ENCODE measurements at places on chromosomes 16 and 17.

DNA sequence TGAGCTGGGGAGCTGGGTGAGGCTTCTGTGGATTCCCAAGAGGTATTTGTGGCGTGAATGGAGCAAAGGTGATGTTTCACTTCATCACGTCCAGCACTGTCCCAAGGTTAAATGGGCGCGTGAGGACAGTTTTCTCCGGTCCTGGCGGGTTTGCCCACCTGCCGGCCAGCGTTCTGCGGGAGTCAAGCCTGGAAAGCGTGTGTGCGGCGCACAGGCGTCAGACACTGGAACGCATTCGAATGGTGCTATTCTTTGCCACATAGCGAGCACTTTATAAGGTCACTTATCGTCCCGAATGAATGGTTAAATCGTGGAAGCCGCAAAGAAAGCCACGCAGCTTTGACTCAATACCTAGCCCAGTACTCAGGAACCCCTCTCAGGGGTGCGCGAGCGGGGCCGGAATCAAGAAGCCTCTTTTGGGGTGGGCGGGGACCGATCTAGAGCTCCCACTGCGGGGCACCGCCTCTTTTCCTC is 446 bp upstream of the PSMD11 start:
- DNase-seq, result no peak

GRCh38 chr16:86298758-86299134 is 211.6 kb upstream of the FOXF1 start:
- no peak for DNase-seq

- DNase-seq, result no peak
Measured at GRCh38 chr16:67893743-67894399, 817 bp downstream of the PSKH1 start.

- DNase-seq, result no peak
Measured at GRCh38 chr16:63067141-63067540, 1030.9 kb upstream of the CDH8 start.

DNA sequence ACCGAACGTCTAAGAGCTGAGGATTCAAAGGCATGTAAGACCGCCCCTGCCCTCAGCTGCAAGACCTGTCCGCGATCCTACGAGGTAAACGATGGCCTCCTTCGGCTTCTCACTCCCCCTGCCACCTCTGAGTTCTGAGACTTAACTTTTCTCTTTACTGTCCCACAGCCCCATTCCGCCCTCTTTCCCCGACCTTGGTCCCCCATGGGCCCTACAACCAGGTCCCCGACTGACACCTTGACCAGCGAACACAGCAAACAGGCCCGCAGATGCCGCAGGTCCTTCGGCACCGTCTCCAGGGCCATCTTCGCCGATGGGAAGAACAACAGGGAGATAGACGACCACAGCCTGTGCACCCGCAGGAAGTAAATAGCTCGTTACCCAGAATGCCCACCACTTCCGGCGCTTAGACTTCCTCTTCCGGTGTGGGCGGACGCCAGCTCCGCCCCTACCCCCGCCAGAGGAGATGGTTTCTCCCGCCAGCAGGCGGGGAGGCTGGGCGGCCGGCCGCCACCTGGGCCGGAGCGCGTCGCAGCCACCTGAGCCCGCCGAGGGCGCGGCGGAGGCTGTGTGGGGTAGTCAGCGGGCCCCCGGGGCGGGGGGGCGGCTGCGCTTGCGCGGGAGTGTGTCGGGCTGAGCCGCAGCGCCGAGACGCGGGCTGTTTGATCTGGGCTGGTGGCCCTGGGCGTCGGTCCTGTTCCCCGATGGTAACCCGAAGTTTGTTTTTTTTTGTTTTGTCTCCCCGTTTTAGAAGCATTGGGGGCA is at the start of gene SUPT4H1:
Gene SUPT4H1, minus strand, starts transcription at position 371 of the 765 bp plus-strand sequence. Its CDS starts 66 bp downstream, at position 305.
- DNase-seq, result peak; percentile 64

DNA sequence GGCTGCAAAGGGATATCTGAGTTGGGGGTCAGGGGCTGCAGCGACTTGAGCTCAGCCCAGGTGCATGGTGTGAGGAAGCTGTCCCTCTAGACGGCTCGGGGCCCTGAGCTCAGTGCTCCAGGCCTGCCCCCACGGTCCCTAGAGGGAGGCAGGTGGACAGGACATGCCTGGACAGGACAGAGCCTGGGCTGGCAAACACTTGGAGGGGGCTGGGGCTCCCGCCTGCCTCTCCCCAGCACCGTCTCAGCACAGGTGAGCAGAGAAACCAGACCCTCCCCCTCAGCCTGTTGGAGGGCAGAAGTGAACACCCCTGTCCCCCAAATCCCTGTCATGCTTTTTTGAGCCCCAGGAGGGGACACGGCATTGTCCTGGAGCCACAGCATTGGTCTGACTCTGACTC is 11.4 kb upstream of the SLC38A10 start:
- no peak for DNase-seq

GRCh38 chr16:50671644-50672260 is 9.4 kb downstream of the SNX20 start:
- no peak for DNase-seq

- no peak for DNase-seq
Measured at GRCh38 chr16:15491411-15491810, 57.0 kb downstream of the BMERB1 start.

- no peak for DNase-seq
Measured at GRCh38 chr17:39240631-39241030, 14.9 kb upstream of the STAC2 start.

DNA sequence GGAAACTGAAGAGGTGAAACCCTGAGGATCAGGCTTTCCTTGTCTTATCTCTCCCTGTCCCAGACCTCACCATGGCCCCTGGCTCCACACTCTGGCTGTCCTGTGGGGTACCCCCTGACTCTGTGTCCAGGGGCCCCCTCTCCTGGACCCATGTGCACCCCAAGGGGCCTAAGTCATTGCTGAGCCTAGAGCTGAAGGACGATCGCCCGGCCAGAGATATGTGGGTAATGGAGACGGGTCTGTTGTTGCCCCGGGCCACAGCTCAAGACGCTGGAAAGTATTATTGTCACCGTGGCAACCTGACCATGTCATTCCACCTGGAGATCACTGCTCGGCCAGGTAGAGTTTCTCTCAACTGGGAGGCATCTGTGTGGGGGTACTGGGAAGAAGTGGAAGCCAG is 1.4 kb downstream of the CD19 start:
- no peak for DNase-seq

DNA sequence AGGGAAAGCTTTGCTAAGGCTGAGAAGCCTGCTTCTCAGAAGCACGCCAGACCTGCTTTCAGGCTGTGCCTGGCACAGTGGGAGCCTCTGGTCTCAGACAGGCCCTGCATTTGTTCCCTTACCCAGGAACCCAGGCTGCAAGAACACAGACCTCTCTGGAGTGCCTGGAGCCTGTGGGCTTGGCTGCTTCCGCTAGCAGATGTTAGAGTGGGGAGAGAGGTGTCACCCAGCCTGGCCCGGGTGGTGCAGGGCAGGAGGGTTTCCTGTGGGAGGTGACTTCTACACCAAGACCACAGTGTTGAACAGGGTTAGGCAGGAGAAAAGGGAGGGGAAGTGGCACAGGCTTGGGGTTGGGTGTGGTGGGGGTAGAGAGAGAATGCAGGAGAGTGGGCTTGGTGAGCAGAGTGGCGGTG is 35.8 kb upstream of the ADGRG1 start:
- no peak for DNase-seq

- no peak for DNase-seq
Measured at GRCh38 chr17:19482576-19482975, 51.1 kb upstream of the SLC47A1 start.

DNA sequence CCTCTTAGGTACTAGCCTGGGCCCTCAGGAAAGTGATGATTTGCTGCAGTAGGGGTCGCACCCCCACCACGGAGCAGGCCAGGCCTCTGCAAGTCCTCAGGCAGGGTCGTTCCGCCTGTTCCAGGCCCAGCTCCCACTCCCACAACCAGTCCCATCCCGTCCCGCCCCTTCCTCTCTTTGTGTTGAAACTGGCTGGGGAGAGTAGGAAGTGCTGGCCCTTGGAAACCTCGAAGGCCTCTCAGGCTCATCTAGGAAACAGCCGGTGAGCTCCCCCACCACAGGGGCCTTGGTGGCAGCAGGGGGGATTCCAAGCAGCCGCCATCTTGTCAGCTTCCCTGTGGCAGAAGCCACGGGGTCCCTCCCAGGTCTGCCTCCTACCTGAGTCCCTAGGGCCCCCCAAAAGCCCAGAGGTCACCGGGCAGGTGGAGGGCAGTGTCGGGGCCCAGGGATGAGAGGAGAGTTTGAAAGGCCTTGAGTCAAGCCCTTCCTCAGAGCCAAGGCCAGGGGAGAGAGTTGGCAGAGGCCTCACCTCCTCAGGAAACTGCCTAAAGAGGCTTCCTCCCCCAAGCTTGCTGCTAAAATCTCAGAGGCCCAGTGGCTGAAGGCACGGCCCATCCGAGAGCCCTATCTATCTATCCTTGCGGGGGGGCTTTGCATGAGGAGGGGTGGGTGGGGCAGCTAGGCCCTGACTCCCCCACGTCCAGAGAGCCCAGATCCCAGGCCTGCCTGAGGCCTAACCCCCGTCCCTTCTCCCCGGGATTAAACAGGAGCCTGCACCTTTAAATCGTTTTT is 22.2 kb downstream of the MMP15 start:
- no peak for DNase-seq

DNA sequence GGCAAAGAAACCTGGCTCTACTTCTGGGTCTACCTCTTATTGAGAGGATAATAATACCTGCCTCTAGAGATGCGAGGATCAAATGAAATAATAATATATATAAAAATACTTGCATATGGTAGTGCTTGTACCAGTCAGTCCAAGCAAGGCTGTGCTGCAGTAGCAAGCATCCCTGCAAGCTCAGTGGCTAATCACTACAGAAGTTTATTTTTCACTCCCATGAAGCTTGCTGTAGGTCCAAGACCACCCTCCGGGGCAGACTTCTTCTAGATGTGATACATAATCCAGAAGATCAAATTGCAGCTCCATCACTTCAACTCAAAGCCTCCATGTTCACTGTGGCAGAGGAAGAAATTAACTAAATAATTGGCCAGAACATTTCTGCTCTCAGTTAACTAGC is 48.9 kb upstream of the NKD1 start:
- DNase-seq, result no peak

DNA sequence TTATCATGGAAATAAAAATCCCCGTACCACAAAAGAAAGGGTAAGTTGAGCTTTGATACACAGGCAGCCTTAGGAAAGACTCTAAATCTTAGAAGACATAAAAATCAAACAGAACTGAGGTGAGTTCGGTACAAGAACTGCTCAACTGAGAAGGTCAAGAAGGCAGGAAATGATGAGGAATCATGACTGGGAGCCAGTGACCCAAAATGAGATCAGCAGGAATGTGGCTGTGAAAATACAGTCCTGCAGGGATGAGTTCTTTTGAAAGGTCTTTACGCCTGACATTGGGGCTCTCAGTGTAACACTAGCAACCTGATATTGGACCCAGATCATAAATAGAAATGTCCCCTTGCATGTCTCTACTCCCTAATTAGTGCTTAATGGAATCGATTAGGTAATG is 56.3 kb upstream of the CDH11 start:
- no peak for DNase-seq

- DNase-seq, result no peak
Measured at GRCh38 chr17:14346801-14347200, 45.9 kb downstream of the HS3ST3B1 start.

DNA sequence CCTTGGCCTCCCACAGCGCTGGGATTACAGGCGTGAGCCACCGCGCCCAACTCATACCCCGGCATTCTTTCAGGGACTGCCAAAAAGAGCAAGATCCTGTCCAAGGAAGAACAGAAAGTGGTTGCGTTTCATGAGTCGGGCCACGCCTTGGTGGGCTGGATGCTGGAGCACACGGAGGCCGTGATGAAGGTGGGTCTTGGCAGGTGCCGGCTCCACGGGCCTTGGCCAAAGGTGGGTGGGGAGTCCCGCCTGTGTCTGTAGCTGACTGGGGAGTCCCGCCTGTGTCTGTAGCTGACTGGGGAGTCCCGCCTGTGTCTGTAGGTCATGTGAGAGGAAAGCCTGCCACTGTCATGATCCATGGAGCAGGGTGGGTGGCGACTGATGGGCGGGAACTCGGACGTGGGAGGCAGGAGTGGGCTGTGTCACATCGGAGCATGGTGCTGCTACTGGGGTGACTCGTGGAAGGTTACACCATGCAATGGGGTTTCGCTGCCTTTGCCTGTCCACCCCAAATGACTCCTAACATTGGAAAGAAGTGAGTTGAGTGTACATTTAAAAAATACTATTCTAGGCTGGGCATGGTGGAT is 10.0 kb upstream of the RPL13 start:
- no peak for DNase-seq

DNA sequence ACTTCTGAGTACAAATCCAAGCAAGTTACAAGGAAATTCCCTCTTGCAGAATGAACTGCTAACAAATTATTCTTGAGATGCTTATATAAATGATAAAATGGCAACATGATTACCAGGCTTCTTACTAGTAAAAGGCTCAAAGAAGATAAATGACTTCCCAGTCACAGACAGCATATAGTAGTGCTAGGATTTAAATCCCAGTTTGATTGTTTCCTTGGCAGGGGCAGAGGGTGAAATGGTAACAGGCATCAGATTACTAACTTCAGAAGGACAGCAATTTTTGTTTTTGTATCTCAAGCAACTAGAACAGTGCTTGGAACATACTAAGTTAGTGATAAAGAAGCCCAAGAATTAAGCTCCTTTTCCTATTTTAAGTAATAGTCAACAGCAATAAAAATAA is 102.8 kb downstream of the SSH2 start:
- no peak for DNase-seq

DNA sequence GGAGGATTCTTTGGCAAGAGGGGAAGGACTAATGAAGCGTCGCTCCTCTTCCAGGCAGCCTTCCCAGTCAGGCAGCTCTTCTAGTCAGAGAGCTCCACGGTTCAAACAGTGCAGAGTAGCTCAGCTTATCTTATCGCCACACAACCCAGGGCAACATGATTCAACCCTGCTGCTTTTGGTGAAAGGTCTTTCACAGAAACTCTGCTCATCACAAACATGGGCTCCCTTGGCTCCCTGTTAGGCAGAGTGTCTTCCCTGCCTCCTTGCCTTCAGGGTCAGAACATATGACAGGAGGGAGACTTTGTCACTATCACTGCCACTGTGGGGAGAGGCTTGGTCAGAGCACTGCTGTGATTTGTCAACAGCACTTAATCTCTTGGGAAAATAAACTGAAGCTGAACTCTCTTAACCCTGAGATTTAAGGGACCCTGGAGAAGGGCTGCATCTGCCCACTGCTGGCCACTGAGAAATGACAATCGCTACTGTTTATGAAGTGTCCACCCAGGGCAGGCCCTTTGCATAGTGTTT is 6.9 kb upstream of the SLC13A2 start:
- DNase-seq, result no peak

- no peak for DNase-seq
Measured at GRCh38 chr16:69105501-69106361, at the start of gene HAS3. HAS3 (plus strand) TSS chr16:69105653; CDS start chr16:69109396, 3,743 bp downstream.

DNA sequence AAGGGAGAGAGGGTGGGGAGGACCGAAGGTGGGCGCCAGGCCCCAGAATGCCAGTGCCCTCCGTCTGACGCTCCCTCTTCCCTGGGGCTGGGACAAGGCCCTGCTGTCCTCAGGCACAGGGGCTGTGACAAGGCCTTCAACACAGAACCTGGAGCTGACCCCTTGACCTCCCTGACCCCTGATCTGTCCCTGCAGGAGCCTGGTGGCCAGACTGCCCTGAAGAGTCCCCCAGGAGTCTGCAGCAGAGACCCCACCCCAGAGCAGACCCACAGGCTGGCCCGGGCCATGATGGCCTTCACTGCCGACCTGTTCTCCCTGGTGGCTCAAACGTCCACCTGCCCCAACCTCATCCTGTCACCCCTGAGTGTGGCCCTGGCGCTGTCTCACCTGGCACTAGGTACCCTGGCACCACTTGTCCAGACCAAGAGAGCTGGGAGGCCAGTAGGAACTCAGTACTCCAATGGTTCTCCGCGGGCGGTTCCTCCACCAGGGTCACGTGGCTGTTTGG is 2.9 kb downstream of the SERPINF2 start:
- no peak for DNase-seq

- DNase-seq, result no peak
Measured at GRCh38 chr16:27531826-27532800, 17.6 kb downstream of the GTF3C1 start.

Measured in stimulated activated CD8-positive, alpha-beta memory T cell treated with anti-CD3 and anti-CD28 coated beads, Interleukin-4, amount 100 ng/mL, for 1 hour (primary cell).